ENCODE measurements at places on chromosomes 12 and 14.

DNA sequence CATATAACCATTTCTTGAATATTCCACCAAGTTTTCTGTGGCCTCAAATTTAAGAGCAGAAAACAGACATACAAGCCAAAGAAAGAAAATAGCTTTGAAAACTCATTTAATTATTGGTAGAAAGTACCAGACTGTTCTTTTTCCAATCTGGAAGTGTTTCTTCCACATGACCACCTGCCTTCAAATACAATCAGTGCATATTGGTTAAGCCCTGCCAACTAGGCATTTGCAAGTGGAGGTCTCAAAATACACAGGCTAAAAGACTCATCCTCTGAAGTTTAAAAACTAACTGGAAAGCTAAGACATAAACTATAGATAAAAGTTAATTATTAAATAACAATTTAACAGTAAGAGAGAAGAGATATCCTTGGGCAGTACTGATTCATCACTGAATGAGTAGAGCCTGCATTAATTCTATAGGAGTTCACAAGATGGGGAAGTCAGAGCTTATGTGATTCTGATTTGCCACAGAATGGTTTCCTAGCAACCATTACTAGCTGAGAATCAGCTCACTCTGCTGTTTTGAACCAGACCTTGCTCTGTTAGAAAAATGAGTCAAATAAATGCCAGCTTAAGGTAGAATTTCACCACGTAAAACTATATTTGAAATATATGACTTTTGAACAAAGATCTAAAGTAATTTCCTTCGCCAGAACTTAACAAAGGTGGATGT is 433.8 kb downstream of the FUT8 start:
- no peak for DNase-seq

DNA sequence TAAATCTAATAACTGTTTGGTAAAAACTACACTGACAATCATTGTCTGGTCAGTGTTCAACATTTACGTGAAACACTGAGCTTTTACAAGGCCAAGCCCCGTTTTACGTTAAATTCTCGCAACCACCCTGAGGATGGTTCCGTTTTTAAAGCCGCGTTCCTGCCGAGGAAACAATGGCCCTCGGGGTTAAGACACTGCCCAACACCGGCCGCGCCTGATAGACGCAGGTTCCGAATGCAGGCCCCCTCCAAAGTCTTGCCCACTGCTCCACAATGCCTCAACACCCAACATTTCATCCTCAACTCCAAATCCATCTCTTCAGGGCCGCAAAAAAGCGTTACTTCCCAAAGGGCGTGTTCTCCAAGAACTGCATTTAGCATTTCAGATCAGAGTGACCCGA is 953 bp upstream of the SNRPF start:
- DNase-seq, result no peak

DNA sequence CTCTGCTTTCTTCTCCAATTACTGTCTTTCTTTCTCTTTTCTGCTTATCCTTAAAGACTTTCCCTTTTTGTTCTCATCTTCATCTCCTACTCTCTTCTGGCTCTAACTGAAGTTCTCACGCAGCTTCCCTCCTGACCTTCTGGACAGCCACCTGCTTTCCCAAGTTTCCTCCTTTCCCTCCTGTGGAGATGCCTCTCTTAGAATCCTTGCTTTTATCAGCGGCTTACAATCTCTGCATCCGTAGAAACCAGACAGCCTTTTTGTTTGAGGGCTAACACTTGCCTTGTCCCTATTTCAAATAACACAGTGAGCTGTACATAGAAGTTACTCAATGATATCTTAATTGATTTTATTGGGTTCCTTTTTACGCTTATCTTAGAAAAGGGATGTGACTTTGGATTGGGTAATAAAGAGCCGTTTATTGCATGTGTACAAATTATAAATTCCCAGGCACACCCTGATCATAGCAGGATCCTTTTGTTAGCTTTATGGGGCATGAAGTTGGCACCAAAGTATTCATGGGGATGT is 2.1 kb upstream of the LGALS3 start:
- no peak for DNase-seq

DNA sequence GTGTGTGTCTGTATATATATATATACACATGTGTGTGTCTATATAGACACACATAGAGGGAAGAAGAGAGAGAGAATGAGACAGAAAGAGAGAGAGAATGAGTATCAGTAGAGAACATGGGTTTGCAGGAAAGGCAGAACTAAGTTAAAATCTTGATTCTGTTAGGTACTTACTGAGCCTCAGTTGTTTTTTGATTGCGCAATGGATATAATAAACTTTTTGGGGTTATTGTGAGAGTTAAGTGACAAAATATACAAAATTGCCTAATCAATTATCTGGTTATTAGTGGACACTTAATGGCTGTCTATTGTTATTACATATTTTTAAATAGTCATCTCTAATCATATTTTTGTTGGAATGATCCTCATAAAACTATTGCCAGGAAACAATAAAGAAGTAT is 169.0 kb downstream of the ETNK1 start:
- DNase-seq, result no peak

DNA sequence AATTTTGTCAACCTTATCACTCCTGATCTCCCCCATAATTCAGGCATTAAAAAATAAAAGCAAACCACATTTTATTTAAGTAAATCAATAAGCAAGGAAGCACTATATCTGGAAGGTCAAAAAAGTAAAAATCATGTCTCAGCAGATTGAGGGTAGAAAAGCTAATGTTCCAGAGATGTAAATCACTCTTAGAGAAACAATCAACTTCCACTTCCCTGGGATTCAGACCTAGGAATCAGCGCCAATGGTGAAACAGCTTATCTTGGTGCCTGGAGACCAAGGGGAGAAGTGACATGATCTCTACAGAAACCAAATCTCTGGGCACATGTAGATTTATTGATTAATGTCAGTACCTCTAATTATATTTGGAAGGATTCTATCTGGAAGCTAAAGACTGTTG is 10.9 kb upstream of the SNX6 start:
- DNase-seq, result no peak

GRCh38 chr12:117421987-117422386 is 60.6 kb upstream of the NOS1 start:
- DNase-seq, result no peak

DNA sequence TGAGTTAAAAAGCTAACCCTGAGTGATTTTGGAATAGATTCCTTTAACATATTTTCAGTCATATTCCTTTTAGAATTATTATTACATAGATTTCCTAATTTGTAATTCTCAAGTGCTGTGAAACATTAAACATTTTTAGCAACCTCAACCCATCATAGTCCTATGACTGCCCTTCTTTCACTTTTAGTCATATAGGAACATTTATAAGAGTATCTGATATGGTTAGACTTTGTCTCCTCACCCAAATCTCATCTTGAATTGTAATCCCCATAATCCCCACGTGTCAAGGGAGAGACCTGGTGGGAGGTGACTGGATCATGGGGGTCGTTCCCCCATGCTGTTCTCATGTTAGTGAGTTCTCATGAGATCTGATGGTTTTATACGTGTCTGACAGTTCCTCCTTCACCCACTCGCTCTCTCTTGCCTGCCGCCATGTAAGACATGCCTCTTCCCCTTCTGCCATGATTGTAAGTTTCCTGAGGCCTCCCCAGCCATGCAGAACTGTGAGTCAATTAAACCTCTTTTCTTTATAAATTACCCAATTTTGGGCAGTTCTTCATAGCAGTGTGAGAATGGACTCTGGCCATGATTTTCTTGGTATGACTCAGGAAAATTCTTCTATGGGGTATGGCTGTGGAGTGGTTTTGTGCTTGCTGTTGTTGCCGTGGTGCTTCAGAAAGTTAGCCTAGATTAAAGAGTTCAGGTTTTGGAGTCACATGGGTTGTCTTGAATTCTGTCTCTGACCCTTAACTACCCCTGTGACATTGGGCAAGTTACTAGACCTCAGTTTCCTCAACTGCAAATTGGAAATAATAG is 83.9 kb downstream of the FUT8 start:
- DNase-seq, result no peak

GRCh38 chr14:74495356-74495755 is 1.8 kb downstream of the ISCA2 start:
- no peak for DNase-seq

DNA sequence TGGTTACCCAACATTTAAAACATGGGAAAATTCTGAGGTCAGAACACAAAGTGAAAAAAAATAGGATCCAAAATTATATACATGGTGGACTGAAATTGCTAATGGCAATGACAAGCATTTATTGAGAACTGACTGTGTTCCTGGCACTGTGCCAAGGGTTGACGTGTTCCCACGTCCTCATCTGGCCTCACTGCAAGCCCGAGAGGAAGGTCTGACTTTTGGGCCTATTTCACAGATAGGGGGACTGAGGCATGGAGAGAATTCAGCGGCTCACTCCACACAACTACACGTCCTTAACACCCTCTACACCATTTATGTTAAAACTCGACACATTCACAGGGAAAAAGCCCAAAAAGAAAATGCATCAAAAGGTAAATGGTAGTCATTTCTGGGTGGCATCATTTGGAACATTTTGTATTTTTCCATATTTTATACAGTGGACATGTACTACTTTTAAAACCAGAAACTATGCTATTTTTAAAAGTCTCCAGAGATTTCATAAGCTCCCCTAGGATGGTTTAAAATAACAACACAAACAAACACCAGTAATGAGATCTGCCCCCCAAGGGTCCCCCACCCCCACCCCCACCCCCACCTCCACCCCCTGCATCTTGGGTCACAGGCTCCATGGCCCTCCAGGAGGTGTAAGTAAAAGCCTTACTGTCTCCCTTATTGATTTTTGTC is 27.7 kb downstream of the CLMN start:
- DNase-seq, result no peak

DNA sequence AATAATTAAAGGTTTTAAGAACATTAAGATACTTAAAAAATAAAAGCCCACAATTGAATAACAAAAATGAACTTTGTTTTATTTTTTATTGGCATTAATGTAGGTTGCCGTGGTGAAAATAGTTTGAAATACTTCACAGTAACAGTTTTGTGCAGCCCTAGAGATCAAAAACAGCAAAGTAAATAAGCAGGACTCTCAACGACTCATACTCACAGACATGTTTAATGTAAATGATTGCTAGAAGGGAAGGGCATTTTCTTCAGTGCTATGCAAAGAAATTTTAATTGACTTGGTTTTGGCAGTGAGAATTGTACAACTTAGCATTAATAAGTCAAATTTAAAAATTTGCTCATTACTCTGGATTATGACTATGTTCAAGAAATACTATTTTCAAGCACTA is 16.0 kb downstream of the TRMT5 start:
- no peak for DNase-seq

GRCh38 chr14:76012354-76012753 is 26.8 kb downstream of the IFT43 start:
- no peak for DNase-seq

GRCh38 chr12:123763093-123763492 is 992 bp downstream of the DNAH10 start:
- DNase-seq, result no peak

GRCh38 chr14:90523544-90523943 is 126.7 kb downstream of the CALM1 start:
- no peak for DNase-seq

DNA sequence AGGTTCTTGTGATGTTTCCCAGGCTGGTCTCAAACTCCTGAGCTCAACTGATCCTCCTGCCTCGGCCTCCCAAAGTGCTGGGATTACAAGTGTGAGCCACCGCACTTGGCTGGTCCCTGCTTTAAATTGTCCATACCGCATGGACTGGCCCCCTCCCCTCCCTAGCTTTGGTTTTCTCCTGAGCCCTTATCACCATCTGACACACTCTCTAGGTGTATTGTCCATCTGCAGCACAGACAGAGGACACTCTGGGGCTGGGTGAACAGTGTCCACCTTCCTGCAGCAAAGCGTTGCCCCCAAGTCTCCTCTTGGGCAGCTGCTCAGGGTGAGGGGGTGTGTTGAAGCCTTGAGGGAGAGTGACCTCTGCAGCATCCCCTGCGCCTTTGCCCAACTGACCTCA is 36.0 kb upstream of the DLK1 start:
- DNase-seq, result no peak

GRCh38 chr14:100176811-100177327 is 17.4 kb upstream of the DEGS2 start:
- no peak for DNase-seq

DNA sequence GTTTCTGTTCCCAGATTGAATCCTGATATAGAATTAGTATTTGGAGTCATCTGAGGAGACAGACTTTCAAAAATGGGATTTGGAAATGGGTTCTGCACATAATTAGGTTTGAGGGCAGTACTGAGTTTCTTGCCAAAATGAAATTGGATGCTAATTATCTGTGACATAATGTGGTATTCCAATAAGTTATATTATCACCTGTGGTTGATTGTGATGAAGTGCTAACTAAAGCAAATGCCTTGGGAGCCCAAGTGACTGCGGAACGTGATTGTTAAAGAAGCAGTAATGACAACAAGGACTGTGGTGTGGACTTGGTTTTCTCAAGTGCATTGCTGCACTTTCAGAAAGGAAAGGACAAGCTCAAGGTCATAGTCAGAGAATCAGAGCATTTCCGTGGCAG is 337.0 kb downstream of the IPO8 start:
- no peak for DNase-seq

DNA sequence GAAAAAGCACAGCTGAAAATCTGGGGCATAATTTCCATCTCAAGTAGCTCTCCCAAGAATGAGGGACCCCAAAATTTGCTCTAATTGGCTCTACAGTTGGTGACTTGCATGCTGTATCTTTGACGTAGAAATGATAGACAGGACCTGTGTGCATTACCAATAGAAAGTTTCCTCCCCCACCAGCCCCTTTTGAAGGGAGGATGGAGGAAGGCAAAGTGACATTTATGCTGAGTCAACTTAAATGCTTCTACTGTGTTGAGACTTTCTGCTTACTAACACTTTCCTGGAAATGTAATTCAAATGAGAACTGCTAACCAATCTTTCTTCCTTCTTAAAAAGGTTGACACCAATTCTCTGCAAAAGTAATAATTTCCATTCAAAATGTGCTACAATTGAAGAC is 31.9 kb downstream of the TSPAN8 start:
- no peak for DNase-seq
